Caki2 (cell line): ENCODE measurements at places on chromosomes 3 and 15.

DNA sequence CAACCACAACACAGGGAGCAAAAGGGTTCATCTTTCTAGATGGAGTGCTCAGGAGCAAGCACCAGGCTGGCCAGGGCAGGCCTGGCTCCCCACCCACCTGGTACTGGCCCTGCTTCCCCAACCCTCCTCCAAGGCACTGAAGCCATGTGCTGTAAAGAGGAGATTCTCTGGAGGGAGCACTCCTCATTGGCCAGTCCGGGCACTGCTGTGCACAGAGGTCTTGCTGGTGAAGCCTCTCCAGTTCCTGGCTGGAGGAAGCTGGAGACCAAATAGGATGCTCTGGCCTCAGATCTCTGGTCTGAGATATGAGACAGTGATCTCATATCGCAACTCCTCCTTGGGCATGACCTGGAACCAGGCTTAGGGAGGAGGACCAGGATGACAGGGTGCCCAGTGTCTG is 7.7 kb upstream of the SEMA3F start:
- no peak for DNase-seq

GRCh38 chr3:62521464-62522105 is 148.2 kb upstream of the FEZF2 start:
- no peak for DNase-seq

GRCh38 chr3:187762792-187763191 is 17.5 kb upstream of the BCL6 start:
- no peak for DNase-seq

DNA sequence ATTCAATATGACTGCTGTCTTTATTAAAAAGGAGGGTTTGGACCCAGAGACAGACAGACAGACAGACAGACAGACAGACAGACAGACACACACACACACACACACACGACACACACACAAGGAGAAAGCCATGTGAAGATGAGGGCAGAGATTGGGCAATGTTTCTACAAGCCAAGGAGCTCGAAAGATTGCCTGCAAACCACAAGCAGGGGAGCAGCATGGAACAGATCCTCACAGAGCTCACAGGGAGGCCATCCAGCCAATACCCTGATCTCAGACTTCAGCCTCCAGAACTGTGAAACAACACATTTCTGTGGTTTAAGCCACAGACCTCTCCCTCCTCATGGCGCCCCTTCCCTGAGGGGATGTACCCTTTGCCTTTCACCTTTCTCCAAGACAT is 35.8 kb upstream of the ABHD2 start:
- no peak for DNase-seq
